ENCODE measurements at places on chromosomes 5 and 9. TPM values are rescaled to one million over a fixed set of nuclear protein-coding genes. Genes with fewer than 3 reads are reported as not detected.

DNA sequence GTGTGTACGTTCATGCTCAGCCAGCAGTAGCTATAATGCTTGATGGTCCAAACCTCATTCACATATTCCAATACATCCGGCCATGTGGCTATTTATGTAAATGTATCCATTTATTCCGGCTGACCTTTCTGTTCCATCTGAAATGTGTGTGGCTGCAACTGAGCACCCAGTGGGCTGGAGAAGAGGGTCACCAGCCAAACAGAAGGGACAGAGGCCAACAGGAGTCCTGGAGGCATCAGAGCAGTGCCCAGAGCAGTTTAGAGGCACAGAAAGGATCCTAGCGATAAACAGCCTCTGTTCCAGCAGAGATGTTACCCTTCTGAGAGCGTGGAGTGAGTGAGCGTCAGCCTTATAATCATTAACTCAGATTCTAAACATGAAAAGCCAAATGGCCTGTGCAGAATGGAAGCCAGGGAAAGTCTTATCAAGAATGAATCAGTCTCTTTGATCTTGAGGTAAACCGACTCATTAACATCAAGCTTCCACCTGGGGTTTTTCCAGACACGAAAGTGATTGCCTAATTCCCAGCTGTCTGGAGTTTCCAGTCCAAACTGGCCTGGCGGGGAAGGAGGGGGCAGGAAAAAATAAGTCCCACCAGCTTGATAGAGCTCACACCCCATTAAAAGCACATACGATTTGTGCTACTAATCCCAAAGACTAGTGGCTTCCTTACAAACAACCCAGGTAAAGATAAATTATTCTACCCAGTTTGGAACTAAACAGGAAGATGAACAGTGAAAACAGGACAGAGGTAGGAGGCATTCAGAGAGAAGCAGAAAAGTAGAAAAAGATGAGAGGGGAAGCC, 55.7 kb downstream of the SUSD1 start:
- H3K36me3 ChIP-seq = peaks cover 17% of the 10 kb centered on the region
- no peak overlapping the region for H3K27ac ChIP-seq
- H3K4me3 ChIP-seq = no peak overlapping the region
- no peaks in the 10 kb centered on the region for H3K27me3 ChIP-seq
- DNase-seq = no peak
- H3K4me1 ChIP-seq = no peaks in the 10 kb centered on the region

DNA sequence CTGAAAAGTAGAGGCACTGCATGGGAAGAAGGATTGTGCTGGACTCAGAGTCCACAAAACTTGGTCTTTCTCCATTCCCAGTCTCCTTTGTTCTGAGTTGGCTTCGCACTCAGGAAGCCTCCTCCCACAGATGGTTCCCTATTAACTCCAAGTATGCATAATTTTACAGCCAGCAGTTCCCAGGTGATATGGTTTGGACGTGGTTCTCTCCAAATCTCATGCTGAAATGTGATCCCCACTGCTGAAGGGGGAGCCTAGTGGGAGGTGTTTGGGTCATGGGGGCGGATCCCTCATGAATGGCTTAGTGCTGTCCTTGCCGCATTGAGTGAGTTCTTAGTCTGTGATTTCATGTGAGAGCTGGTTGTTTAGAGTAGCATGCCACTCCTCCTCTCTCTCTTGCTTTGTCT, 86.6 kb downstream of the FEM1C start:
- H3K4me3 ChIP-seq = no peak overlapping the region
- no peaks in the 10 kb centered on the region for H3K36me3 ChIP-seq
- no peaks in the 10 kb centered on the region for H3K4me1 ChIP-seq
- H3K27ac ChIP-seq = no peak overlapping the region
- no peaks in the 10 kb centered on the region for H3K27me3 ChIP-seq
- no peak for DNase-seq

Gene TRIP13
- 1.6 TPM for total RNA-seq

DNA sequence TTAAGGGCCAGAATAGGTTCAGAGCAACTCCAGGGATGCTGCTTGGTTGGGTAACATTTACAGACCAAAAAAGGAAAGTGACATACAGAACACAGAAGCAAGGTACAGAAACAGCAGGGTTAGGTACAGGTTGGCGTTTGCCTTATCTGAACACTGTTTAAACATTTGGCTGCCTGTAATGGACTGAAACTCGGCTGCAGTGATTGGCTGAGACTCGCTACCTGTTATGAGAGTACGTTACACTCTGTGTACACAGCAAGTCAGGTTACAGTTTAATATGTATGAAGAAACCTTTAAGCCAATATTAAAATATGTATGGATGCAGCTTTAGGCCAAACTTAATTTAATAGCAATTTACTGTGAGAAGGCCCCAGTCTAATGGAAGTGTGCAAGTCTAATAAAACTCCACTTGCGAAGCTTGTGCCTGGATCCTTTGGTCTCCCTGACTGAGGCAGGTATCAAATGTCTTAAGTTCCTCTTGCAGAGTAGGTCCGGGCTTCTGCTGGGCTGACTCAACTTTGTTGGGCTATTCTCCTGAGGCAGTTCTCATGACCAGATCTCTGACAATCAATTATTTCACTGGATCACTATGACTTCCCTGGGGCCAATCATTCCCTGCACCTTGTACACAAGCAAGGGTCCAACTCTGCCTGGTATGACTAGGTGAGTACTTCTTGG, 204.9 kb downstream of the ZNF462 start:
- no peak overlapping the region for H3K4me3 ChIP-seq
- H3K27me3 ChIP-seq = no peaks in the 10 kb centered on the region
- H3K27ac ChIP-seq = no peak overlapping the region
- no peaks in the 10 kb centered on the region for H3K36me3 ChIP-seq
- no peaks in the 10 kb centered on the region for H3K4me1 ChIP-seq

Gene PTTG1
- total RNA-seq = 2.2 TPM

Gene LCN6
- total RNA-seq = 4.5 TPM

Gene RUSC2
- 124 TPM for total RNA-seq

- DNase-seq = no peak
- no peak overlapping the region for H3K27ac ChIP-seq
- no peaks in the 10 kb centered on the region for H3K36me3 ChIP-seq
- no peak overlapping the region for H3K4me3 ChIP-seq
- H3K4me1 ChIP-seq = no peaks in the 10 kb centered on the region
Measured at GRCh38 chr5:58294598-58295305, 165.1 kb downstream of the PLK2 start.

DNA sequence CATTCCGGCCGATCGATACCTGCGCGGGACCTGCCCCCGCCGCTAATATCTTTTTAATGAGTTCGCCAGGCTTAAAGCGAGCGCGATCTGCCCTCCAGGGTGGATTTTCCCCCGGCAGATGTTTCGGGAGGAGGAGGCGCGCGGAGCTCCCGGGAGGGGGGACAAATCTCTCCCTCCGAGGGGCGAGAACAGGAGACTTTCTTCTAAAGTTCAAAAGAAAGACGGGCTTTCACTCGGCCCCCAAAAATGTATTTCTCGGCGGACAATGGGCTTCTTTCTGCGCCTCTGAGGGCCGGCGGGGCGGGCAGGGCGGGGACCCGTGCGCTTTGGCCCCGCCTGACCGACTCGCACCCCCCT, 4.1 kb upstream of the PRDM12 start:
- H3K27me3 ChIP-seq = peaks cover 20% of the 10 kb centered on the region
- no peak overlapping the region for H3K27ac ChIP-seq
- H3K36me3 ChIP-seq = no peaks in the 10 kb centered on the region
- H3K4me3 ChIP-seq = peak overlapping the region; percentile 69
